A549 treated with ZK216348 at 1 μM for 4 hours (cell line): ENCODE measurements at places on chromosomes 5 and 9. TPM values are rescaled to one million over a fixed set of nuclear protein-coding genes. Genes with fewer than 3 reads are reported as not detected.

Gene FCN2
- total RNA-seq: not detected in 5 replicates

Gene TEK
- total RNA-seq: 0.06 to 0.12 TPM (median 0.07 TPM) in 5 replicates

Gene GMCL2
- not detected in 5 replicates for total RNA-seq

Gene LHX2
- 2.9 to 5.0 TPM (median 4.5 TPM) in 5 replicates for total RNA-seq

Gene SPATA31E1
- total RNA-seq: not detected in 5 replicates

Gene TDRD7
- 11.6 to 13.6 TPM (median 12.4 TPM) in 5 replicates for total RNA-seq

Gene IL7R
- 0.19 to 0.55 TPM (median 0.35 TPM) in 5 replicates for total RNA-seq

Gene APBA1
- total RNA-seq: 0.12 to 1.1 TPM (median 0.16 TPM) in 5 replicates

Gene GRIN3A
- total RNA-seq: not detected in 5 replicates

Gene HSD17B3
- total RNA-seq: 0.34 TPM in 1 of 5 replicates, not detected in the others

Gene OTP
- 0.07 to 0.16 TPM (median 0.11 TPM) in 5 replicates for total RNA-seq

Gene CMBL
- 20.1 to 24.5 TPM (median 22.2 TPM) in 5 replicates for total RNA-seq

Gene CEP120
- 7.4 to 12.8 TPM (median 11.9 TPM) in 5 replicates for total RNA-seq

Gene SLC25A2
- not detected in 5 replicates for total RNA-seq

Gene CDKN2A
- total RNA-seq: 0.23 to 0.38 TPM in 2 of 5 replicates, not detected in the others

Gene POU5F2
- 0.04 TPM in 1 of 5 replicates, not detected in the others for total RNA-seq

Gene PCDHA1
- 0.14 to 0.48 TPM (median 0.19 TPM) in 5 replicates for total RNA-seq

Gene HK3
- 0.09 TPM in 1 of 5 replicates, not detected in the others for total RNA-seq

Gene INSL4
- 13.6 to 17.0 TPM (median 16.2 TPM) in 5 replicates for total RNA-seq

Gene PCDHGB4
- total RNA-seq: 0.74 to 1.1 TPM (median 0.90 TPM) in 5 replicates

Gene TPM2
- total RNA-seq: 628 to 733 TPM (median 691 TPM) in 5 replicates

Gene DND1
- total RNA-seq: 0.33 to 1.1 TPM (median 0.86 TPM) in 5 replicates

Gene PLPP1
- total RNA-seq: 30.5 to 38.7 TPM (median 36.5 TPM) in 5 replicates

Gene AGGF1
- total RNA-seq: 9.3 to 16.7 TPM (median 14.9 TPM) in 5 replicates
